ENCODE measurements at places on chromosomes 16 and 17.

DNA sequence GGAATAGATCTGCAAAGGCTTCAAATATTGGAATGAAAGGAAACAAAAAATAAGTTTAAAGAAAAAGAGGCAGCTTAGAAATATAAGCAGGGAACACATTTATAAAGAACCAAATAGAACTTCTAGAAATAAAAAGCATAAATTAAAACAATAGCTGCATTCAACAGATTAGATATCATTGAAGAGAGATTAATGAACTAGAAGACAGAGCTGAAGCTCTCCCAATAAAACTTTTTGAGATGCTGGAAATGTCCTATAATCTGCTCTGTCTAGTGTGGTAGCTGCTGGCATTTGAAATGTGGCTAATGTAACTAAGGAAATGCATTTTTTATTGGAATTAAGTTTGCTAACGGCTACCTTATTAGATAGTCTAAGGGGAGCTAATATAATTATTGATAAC, 115.6 kb downstream of the MAP2K4 start:
- DNase-seq, result no peak

- DNase-seq, result no peak
These were observed 3.1 kb upstream of the NFATC3 start for GRCh38 chr16:68081861-68082628.

DNA sequence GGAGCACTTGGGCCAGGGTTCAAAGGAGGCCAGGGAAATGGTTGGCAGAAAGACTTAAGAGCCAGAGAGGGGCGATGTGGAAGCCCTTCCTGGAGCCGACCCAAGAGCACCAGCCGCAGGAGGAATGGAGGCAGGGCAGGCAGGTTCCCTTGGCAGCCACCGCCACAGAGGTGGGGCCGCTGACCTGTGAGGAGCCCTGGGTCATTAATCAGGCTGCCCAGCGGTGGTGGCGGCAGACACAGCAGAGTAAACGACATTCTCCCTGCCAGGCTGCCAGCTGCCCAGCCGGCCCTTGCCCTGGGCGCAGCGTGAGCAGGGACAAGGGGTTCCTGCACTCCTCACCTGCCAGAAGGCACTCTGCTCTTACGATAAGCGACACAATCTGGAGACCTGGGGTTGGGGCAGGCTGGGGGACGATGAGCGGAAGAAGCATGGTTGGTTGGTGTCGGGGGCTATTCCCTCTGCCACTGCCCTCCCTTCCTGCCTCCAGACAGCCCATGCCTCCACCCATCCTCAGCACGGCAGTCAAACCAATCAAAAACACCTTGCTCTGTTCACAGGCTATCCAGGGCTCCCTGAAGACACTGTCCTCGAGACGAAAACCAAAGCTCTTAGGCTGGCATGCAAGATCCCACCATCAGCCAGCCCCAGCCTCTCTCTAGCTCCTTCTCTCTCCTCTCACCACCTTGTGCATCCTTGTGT, 40.9 kb downstream of the PLXDC1 start:
- no peak for DNase-seq

DNA sequence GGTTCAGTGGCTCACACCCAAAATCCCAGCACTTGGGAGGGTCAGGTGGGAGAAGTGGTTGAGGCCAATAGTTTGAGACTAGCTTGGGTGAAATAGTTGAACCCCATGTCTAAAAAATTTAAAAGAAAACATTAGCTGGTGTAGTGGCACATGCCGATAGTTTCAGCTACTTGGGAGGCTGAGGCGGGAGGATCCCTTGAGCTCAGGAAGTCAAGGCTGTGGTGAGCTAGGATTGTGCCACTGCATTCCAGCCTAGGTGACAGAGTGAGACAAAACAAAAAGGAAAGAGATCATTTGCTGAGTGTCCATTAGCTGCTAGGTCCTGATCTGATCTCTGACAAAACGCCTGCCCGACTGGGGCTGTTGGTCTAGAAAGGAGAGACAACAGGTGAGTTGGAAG, 14.1 kb upstream of the DBNDD1 start:
- DNase-seq, result no peak

GRCh38 chr16:4591706-4592470, 22.8 kb downstream of the UBALD1 start:
- DNase-seq, result no peak

- DNase-seq, result no peak
These were observed 6.7 kb downstream of the GPR142 start for GRCh38 chr17:74373838-74374606.

DNA sequence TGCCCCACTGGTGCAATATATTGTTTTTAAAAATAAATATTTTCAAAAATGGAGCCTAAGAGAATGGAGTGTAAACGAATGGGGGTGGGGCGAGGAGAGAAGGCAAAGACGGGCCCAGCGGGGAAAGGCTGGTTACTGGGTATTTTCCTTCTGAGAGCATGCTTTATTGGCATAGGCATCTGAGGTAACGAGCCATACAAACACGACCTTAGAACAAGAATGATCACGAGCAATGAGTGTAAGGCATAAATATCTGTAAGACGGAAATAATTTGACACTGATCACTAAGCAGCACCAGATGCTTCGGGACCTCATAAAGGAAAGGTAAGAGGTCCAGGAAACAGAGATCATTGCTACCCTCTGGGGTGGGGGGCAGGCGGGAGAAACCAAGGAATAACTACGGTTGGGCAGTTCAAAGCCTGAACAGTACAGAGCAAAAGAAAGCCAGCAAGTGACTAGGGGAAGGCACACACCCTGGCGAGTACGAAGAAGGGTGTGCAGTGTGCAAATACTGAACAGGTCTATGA, 959 bp downstream of the SSH2 start:
- DNase-seq, result no peak

Measured in cardiac septum (tissue), 1 donor.